CD8-positive, alpha-beta T cell (primary cell): ENCODE measurements at places on chromosomes 6 and 20.

DNA sequence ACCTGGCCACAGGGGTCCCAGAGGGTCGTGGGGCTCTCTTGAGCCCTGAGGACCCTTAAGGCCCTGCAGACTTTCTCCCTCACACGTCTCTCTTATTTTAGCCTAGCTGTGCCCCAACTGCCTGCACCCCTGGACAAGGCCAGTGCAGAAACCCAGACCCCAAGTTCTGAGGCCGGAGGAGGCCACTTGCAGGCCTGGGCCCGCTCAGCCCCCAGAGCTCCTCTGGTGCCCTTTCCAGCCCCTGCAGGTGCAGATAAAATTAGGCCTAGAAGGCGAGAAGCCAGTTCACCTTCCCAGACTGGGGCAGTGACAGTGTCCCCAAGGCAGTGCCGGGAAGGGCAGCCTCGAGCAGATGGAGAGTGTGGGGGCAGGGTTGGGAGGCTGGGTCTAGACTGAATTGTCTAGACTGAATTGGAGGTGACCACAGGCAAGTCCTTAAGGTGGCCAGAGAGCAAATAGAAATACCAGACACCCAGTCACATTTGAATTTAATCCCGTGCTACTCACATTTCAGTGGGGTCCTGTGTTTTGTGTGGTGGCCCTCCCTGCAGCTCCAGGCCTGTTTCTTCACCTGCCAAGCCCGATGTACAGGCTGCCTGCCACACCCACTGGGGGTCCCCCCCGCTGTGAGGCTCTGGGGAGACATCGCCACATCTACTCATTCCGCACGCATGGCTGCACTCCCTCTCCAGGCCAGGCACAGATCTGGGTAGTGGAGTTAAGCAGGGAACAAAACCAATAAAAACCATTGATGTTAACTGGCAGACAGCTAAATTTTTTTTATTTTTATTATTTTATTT is 8.6 kb upstream of the IP6K3 start:
- no peak for DNase-seq

DNA sequence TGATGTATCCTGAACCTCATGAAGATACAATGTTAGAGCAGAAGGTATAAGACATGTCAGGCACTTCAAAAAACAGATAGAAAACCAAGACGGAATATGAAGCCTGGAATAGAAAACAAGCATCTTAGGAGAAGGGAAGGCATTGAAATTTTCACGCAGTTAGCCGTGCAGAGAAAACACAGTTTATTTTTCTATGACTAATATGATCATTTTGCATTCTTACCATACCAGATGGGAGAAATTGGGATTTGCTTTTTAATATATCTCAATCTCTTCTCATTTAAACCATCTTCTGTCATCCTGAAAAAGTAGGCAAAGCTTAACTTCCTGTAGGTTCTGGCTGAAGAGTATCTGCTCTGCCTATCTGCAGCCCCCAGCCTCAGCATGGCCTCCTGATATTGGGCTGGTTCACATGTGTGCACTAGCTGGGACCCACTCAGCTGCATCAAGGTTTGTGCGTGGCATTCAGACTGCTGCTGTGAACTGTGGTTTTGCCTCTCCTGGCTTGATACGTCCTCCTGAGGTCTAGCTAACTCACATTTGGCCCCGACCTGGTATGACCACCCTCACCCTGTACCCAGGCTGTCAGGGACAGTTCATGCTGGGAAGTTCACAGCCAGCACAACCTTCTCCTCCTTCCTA is 392.5 kb upstream of the SASH1 start:
- no peak for DNase-seq

- DNase-seq: no peak
Observed at GRCh38 chr20:61126369-61127195, 125.5 kb upstream of the CDH4 start.

DNA sequence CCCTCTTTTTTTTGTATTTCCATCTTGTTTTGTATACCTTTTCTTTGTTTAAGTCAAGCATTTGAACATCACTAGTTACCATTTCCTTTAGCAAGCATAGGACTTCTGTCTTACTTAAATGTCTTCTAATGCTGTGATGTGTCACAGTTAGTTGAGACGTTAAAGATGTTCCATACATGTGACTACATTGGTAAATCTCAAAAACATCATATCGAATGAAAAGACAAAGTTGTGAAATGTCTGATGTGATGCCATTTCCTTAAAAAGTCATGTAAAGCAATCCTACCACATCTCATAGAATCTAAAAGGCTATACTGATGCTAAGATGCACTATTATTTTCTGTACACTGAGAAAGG is 26.8 kb downstream of the SLC16A10 start:
- DNase-seq: no peak

DNA sequence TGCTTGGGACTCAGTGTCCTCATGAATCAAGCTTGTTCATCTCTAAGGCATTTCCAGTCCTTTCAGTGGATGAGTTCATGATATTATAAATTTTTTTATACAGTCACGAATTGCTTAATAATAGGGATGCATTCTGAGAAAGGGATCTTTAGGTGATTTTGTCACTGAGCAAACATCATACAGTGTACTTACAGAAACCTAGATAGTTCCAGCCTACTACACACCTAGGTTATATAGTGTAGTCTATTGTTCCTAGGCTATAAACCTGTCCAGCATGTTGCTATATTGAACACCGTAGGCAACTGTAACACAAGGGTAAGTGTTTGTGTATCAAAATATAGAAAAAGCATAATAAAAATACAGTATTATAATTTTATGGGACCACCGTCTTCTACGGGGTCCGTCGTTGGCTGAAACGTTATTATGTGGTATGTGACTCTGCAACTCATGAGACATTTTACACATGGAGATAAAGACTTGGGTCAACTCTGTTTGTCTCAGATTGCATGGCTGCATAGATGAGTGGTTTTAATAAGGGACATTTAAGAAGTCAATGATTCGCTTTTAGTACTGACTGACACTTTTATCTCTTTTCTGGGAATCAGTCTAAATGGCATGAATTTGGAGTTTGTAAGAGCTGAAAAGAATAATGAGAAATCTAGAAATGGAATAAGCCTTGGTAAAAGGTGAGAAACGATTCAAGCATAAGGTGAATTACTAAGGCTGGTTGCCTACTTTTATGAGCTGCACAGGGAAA is 33.2 kb downstream of the CLIC5 start:
- DNase-seq: no peak

DNA sequence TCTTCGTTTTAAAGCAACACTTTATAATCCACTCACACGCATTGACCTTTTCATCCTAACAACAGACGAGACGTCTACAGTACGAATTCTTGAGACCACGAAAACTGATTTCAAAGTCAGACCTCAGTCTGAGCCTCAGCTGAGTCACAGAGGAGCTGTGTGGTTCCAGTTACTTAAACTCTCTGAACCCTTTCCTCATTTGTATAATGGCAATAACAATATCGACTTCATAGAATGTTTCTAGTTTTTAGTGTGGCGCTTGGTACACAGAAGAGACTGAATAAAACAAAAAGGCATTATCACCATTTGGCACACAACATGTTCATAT is 236.9 kb downstream of the ATXN1 start:
- DNase-seq: no peak

GRCh38 chr6:40326714-40327421 is 260.3 kb downstream of the LRFN2 start:
- no peak for DNase-seq

DNA sequence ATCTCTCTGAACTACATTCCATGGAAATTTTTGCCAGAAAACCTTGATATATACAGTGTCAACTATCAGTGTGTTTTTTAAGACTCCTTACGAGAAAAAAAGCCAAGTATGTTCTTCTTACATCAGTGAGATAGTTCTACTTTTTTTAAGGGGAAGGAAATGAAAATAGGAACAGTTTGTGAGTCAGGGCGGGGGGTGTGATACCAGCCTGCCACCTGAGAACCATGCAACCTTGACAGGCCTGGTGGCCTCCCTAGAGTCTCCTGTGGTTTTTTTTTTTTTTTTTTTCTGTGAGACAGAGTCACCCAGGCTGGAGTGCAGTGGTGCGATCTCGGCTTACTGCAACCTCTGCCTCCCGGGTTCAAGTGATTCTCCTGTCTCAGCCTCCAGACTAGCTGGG is 96.3 kb upstream of the GCM1 start:
- no peak for DNase-seq

DNA sequence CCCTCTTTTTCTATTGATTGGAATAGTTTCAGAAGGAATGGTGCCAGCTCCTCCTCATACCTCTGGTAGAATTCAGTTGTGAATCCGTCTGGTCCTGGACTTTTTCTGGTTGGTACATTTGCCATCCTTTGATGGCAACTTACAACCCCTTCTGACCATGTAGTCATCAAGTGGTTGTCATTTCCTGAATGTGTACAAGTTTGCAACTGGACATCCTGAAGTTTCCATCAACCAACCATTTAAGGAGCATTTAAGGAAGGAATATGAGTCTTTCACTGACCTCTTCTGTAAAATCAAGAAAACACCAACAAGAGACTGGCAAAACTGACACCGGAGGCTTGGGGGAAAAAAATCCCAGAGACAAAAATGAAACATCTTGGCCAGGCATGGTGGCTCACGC is 97.4 kb downstream of the RIN2 start:
- no peak for DNase-seq

- no peak for DNase-seq
Observed at GRCh38 chr6:125939026-125939425, 17.5 kb upstream of the HINT3 start.

GRCh38 chr20:8722277-8722928 is 346.5 kb upstream of the PLCB4 start:
- DNase-seq: no peak

- DNase-seq: no peak
Observed at GRCh38 chr6:112154711-112155110, 67.3 kb downstream of the FAM229B start.

GRCh38 chr6:107819964-107820337 is 4.2 kb downstream of the SCML4 start:
- DNase-seq: peak; percentile 53

DNA sequence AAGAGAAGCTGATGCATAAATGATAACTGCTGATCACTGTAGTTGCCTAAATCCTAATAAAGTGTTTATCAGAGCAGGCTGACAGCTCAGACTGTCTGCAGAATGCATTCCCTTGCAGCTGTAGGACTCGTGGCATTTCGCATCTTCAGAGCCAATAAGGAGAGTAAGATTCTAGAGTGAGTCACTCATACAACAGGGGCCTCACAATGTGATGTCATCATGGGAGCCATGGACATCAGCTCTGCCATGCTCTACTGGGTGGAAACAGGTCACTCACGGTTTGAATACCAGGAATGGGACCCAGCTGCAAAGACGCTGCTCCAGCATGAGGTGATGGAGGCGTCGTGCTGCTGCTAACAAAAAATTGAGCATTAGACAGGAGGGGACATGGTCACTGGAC is 7.4 kb downstream of the FAM209B start:
- no peak for DNase-seq

- no peak for DNase-seq
Observed at GRCh38 chr20:19786311-19786710, 28.3 kb downstream of the RIN2 start.

DNA sequence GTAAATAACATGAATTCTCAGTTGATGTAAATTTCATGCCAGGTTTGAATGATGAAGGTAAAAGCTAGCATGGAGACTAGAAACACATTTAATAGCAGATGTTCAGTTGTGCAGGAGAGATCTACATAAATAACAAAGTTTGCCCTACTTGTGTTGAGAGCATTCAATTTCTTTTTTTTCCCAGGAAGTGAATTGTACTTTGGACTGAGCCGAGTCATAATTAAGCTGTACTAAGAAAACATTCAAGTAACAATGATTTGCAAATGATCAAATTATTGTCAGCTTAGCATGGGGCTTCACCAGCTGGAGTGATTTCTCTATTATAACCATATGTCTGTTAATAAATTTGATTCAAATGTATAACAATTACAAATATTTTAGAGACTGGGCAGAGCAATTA is 893.5 kb upstream of the MAP3K7 start:
- no peak for DNase-seq

DNA sequence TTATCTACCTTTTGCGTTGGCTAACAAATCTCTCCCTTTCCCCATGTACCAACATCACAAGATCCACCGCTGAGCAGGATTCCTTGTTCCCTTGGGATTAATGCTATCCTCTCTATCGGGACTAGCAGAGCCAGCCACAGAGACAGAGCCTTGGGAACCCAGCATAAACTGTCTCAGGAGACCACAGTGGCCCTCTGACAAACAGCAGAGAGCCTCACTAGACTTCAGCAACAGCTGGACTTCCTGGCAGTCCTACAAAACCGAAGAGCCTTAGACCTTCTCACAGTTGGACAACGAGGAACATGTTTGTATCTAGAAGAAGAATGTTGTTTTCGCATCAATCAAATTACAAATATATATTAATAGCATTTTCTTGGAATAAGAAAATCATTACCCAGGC is 39.6 kb upstream of the POU5F1 start:
- DNase-seq: no peak

DNA sequence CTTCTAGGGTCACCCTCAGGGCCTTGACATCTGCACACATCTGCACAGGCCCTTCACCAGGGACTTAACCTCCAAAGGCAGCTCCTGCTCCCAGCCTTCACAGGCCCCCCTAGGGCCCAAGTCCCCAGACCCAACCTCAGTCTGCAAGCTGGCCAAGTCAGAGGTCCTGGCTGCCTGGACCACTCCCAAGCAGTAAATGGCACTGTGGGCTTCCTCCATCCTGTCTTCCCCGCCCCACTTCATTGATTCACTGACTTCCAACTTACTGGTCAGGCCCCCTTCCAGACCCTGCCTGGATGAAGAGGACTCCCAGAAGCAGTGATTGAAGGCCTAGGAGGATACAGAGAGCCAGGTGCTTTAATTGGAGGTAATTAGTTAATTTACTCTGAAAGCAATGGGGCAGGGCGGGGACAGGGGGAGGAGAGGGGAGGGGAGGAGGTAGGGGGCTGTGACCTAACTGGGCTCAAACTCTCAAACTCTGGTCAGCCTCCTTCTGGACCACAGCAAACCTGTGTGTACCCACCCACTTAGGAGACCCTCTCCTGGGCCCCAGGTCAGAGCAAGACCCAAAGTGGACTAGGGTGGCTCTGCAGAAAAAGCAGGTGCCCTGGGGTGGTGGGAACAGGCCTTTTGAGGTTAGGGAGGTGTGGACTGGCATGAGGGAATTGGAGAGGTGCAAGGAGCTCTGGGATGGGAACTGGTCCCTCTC is 51.5 kb downstream of the MRPL14 start:
- DNase-seq: no peak

GRCh38 chr6:113347436-113347835 is 509.7 kb upstream of the MARCKS start:
- DNase-seq: no peak

DNA sequence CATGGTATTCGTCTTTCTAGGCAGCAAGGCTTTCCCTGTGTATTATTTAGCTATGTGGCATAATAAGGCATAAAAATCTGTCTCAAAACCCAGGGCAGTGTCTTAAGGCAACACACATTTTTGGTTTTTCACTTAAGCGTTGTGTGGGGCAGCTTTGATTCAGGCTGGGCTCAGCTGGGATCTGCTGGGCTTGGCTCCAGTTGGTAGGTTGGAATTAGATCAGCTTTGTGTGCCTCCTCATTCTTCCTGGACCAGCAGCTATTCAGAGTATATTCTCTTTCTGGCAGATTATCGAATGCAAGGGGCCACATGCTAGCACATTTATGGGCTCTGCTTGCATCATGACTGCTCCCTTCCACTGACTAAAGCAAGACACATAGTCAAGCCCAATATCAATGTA is 487.9 kb downstream of the RFPL4B start:
- no peak for DNase-seq

- DNase-seq: no peak
Observed at GRCh38 chr6:18186540-18187250, 31.5 kb downstream of the KDM1B start.
